ENCODE measurements at places on chromosomes 4 and X.

DNA sequence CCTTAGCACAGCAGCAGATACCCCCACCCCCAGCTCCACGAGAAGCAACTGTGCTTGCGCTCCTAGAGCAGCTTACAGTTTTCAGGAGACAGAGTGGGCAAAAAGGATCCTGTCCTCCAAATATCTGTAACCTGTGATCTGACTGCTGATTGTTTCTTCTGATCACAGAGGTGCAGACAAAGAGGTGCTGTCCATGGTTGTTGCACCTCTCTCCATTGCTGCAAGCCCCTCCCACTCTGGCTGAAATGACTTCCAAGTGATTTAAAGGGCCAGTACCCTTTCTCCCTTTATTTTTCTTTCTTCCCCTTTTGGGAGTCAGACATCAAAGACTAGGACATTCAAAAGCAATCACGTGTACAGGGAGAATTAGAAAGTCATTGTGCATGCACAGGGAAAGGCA, 205.3 kb upstream of the GEMIN8 start:
- no peak for DNase-seq

DNA sequence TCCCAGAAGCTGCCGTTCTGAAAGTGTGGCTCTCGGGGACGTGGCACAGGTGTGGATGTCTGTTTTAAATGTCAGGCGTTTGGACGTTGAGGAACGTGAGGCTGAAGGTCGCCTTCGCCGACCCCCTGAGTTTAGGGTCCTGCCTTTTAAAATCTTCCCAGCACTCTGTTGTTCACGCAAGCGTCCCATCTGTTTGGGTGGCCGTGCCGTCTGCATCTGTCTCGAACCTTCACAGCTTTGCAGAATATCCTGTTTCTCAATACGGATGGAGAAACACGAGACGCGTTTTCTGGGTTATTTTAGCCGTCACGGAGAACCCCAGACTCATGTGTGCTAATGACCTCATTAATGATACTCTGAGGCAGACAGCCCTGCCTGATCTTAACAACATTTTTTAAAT, 31.5 kb downstream of the SHOX start:
- no peak for DNase-seq

DNA sequence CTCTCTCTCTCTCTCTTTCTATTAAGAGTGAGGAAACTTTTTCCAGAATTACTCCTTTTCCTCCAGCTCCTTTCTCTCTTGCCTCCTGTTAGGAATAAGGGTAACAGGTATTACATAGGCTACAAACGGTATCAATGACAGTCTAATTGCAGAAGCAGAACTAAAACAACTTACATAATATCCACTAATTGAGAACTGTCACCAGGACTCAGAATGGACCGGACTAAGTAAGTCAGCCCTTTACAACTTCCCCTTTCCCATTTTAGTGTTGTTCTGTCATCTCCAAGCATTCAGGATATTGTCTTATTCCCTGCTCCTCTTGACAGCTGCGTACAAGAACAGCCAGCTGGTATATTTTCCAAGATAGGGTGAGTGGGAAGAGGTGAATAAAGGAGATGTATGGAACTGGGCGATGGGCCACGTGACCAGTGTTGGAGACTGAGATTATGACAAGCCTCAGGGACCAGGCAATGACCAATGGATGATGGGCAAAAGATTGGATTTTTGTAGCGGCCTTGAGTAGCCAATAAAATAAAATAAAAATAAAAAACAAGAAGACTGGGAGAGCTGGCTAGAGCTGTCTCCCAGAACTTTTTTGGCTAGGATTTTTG, 2.3 kb upstream of the FNIP2 start:
- no peak for DNase-seq

DNA sequence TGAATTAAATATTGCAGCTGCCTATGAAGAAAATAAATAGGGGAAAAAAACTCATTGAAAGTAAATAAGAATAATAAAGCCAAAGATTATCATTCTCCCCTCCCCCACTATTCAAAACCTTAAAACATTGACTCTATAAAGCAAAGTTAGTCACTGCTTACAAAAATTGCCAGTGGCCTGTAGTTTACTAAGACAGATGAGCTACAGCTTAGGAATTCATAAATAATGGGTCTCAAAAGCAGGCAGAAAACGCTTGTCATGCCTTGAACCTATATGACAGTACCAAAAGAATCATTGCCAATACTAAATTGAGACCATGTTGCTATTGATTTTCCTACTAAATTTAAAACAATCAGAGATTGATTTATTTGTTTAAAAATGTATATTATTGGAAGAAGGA, 78.9 kb downstream of the SLC10A7 start:
- DNase-seq: peak; percentile 38

DNA sequence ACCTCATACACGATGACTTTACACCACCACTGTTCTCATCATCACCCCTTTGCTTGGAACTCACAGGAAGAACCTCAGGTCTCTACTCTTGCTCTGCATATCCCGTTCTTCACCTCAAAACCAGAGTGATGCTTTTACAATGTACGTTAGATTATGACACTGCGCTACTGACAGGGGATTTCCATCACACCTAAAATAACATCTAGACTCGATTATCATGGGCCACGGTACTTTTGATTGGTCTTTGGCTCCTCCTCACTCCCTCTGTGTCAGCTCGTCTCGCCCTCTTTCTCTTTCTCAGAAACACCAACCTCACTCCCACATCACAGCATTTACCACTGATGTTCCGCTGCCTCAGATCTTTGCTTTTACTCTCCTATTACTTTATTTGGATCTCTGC, 172.4 kb downstream of the TLL1 start:
- DNase-seq: no peak

DNA sequence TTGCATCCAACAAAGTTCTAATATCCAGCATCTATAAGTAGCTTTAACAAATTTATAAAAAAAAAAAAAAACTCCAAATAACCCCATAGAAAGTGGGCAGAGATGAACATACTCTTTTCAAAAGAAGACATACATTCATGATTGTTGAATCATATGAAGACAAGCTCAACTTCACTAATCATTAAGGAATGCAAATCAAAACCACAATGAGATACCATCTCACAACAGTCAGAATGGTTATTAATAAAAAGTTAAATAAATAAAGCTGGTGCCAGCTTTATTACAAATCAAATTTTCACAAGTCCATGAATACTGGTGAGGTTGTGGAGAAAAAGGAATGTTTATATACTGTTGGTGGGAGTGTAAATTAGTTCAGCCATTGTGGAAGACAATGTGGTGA, 592.0 kb downstream of the IQCM start:
- DNase-seq: peak; percentile 8

DNA sequence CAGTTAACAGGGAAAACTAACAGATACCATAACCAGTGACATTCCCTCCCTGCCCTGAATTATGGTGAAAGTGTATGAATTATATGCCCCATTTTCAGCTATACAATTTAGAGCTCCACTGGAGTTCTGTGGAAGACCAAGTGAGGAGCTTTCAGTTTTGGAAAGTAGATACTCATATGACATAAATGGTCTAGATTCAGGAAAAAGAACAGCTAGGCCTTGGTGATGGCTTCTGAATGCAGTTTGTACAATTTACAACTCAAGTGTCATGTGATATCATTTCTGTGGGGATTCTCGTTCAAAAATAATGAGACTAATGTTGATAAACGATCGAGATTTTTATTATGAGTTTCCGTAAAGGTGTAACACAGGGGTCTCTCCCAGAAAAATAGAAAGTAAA, 8.2 kb upstream of the SEC24B start:
- no peak for DNase-seq

DNA sequence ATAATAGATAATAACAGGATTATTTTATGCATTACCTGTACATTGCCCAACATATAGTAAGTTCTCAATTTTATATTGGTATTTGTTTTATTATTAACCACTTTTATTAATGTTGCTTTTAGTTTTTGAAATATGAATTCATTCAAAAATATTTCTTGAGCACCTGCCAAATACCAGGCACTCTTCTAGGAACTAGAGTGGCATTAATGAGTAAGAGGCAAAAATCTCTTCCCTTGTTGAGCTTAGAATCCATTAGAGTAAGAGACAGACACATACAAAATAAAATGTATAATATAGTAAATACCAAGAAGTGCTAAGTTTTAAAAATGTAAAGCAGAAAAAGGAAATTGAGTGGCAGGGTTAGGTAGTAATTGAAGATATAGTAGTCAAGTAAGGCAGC, 45.8 kb downstream of the TET2 start:
- DNase-seq: no peak

DNA sequence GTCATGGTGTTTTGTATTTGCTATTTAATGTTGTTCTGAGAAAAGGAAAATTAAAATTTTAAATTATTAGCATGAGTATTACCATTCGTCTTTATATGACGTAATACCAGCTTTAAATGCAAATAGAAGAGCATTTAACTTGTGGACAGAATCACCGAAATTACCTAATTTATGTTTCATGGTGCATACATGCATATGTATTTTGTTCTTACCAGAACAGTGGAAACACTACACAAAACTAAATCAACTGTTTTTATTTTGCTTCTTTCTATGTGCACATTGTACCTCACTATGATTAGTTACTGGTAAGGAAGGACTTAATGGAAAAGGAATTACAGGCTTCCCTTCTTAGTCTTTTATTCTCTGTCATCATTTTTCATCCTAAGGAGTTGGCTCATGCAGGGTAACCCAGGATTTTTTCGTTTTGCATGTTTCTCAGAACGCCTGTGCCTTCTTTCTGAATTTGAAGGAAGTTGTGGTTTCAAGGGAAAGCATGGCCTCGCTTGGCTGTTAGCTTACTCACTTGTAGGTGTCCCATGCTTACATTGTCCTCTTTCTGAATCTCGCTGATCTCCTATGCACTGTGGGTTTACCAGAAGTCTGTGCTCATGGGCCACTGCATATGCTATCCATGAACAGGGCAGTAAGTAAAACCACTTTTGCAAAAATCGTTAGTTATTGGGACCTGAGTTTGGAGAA, 300.0 kb upstream of the PUDP start:
- no peak for DNase-seq

Data from astrocyte of the spinal cord (primary cell).